ENCODE measurements at places on chromosomes 1 and 21.

DNA sequence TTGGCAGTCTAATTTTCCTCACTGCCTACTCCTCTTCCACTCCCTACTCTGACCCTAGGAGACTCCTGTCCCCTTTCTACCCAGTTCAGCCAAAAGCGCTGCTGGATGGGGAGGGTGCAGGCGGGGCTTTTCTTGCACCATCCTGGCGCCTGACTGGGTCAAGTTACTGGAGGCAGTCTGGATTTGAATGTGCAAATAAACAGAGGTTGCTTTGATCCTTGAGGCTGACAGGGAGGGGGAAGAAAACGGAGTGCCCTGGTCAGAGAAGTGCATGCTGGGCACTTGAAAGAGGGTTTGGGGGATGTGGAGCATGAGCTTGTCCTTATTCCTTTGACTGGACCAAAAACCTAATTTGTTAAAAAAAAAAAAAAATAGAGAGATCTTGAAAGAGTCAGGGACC is 76.8 kb upstream of the SOX13 start:
- no peak for DNase-seq

GRCh38 chr1:55313903-55314302 is 98.7 kb upstream of the USP24 start:
- no peak for DNase-seq

- DNase-seq: peak; percentile 46
Observed at GRCh38 chr1:7948960-7949359, 8.3 kb upstream of the TNFRSF9 start.

- no peak for DNase-seq
Observed at GRCh38 chr1:95733031-95733430, 499.0 kb downstream of the RWDD3 start.

- no peak for DNase-seq
Observed at GRCh38 chr1:44610527-44611148, 63.6 kb downstream of the TMEM53 start.

DNA sequence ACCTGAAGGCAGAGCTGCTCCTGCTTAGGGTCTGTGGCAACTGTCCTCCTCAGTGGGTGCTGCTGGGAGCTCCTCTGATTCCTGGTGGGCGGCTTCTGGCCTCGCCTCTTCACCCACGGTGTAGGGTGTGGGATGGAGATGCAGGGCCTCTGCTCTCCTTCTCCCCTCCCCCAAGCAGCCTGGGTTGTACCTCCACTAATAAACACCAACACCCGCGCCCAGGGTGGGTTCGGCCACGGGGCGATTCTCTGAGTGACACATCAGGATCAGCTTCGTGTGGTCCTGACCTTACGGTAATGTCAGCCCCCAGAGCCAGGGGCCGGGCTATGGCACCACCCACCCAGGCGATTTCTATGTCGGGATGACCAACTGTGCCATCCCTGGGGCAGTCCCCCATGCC is 23.7 kb downstream of the KRTAP10-1 start:
- DNase-seq: no peak

DNA sequence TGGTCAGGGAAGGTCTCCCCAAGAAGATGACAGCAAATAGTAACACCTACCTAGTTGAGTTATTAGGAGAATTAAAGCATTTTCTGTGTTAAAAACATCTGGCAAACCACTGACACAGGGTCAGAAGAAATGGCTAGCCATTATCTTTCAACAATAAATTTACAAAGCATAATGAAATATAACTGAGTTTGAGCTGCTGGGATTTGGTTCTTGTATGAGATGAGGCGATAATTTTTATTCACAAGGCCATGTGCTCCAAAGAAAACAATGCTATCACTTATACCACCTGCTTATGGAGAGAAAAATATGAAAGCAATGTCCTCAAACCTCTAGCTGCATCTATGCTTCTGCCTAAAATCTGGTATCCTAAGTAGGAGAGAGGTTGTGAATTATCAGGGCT is 202.3 kb downstream of the CRB1 start:
- DNase-seq: no peak

DNA sequence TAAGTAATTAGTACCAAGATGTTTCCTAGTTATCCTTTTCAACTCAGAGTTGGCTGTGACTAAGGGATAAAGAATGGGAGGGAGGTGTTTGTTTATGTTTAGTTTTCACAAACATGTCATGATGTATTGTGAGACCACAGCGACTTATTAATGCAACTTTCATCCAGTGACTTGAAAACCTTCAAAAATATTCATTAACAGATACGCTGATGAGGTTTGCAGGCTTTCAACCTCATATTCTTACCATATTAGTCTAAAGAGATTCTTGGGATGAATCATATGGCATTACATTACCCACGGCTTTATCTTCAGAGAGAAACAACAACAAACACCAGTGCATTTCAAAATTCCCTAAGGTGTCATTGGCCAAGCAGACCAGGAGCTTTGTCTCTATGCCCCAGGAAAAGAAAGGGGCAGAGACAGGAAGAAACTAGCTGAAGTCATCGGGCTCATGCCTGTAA is 36.4 kb downstream of the PALMD start:
- peak; percentile 69 for DNase-seq

- DNase-seq: no peak
Observed at GRCh38 chr1:183907070-183907469, 102.2 kb downstream of the RGL1 start.

GRCh38 chr1:200095057-200095577 is 67.6 kb downstream of the NR5A2 start:
- DNase-seq: no peak

DNA sequence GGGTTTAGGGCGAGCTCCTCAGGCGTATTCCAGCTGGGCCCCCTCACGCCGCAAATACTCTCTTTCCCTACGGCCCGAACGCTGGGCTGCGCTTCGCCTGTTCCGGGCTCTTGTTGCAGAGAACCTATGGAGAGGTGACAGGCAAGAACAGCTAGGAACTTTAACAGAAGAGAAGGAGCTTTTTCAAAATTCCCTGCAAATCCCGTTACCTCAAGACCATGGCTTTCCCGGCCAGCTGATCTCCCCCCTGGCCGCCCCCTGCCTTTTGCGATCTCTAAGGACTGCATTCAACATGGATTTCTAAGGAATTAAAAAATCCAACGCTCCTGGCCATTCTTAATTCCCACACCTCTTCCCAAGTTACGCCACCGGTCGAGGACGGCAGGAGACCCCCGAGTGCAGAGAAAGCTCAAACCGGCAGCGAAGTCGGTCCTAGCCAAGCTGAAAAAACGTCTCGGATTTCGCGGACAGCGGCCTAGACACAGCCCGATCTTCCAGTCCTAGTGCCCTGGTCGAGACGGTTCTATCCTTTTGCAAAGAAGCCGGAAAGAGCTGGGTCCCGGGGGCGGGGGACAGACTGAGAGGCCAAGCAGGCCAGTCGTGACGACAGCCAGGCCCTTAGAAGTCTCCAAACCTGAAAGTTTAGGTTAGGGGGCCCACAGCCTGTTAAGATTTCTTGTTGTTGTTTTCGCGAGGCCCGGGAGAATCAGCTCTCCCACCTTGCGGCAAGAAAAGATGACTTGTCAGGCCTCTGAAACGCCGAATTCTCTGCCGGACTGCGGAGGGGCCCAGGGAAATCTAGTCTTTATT is 1.1 kb upstream of the TBX15 start:
- DNase-seq: no peak

DNA sequence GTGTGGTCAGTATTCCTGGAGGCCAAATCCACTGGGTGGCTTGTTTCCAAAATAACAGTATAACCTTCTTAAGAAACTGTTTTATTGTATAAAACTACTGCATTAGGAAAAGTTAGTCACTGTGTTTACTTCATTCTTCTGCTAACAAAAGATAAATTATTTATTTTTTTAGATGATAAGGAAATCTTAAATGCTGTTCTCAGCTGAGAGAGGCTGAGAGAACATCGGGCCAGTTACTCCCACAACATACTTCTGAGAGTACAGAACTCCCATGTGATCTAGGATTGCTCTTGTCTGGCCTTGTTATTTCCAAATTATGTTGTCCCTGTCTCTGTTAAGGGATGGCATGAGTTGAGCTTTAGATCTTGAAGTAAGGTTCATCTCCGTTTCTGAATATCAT is 96.7 kb upstream of the CXADR start:
- DNase-seq: no peak

GRCh38 chr1:66927528-66927927 is 2.7 kb downstream of the MIER1 start:
- no peak for DNase-seq

DNA sequence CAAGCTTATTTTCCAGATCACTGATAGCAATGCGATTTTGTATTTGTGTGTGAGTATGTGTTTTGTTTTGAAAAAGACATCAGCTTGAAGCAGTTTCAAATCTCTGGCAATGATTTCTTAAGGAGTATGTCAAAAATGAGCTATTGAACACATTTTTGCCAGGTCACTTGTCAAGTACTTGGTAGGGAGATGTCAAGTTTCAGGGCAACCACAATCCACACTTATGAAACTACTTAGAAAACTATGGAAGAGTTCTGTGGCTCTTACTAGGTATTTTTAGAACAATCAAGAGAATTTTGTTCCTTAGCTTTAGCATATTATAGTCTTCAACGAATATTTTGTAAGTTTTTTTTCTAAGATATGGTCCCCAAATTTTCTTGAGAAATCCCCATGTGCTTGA is 318.8 kb upstream of the ZRANB2 start:
- no peak for DNase-seq

GRCh38 chr1:227824204-227824603 is 8.7 kb downstream of the PRSS38 start:
- DNase-seq: no peak

- no peak for DNase-seq
Observed at GRCh38 chr1:3968851-3969250, 68.8 kb upstream of the C1orf174 start.

- no peak for DNase-seq
Observed at GRCh38 chr1:20480951-20481617, 4.9 kb downstream of the CAMK2N1 start.

GRCh38 chr1:94709891-94710581 is 110.1 kb upstream of the SLC44A3 start:
- DNase-seq: no peak

- no peak for DNase-seq
Observed at GRCh38 chr21:42760951-42761751, 107.7 kb downstream of the PDE9A start.

GRCh38 chr1:33715195-33715811 is 148.6 kb upstream of the HMGB4 start:
- no peak for DNase-seq

DNA sequence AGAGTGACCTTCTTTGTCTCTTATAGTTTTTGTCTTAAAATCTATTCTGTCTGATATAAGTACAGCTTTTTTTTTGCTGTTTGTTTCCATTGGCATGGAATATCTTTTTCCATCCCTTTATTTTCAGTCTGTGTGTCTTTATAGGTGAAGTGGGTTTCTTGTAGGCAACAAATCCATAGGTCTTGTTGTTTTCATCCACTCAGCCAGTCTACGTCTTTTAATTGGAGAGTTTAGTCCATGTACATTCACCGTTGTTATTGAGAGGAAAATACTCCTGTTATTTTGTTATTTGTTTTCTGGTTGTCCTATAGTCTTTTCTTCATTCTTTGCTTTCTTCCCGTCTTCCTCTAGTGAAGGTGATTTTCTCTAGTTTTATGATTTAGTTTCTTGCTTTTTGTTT is 115.9 kb downstream of the IFI44 start:
- DNase-seq: no peak

GRCh38 chr1:20432891-20433290 is 53.1 kb downstream of the CAMK2N1 start:
- no peak for DNase-seq

GRCh38 chr1:1955621-1956094 is 36.6 kb upstream of the TMEM52 start:
- no peak for DNase-seq

DNA sequence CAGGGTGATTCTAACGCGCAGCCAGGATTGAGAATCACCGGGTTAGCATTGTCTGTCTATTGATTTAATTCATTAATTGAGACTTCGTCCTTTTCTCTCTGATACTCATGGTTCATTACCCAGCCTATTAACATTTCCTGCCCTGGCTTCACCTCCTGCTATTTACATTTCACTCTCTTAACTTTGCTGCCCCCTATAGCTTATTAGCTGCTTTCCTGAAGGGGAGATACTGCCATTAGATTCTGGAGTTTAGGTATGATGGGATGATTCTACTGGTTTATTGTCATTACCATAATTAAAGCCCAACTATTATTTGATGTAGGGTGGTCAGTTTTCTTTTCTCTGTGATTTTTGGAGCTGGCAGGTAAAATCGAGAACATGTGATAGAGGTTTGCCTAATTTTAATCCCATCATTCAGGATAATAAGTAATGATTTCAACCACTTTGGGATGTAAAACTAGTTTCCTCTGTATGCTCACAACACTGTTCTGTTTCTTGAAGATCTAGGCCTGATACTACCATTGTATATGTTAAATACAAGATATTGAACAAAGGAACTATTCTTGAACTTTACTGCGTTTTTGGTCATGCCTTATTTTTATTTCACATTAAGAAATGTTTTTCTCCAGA is 6.4 kb downstream of the PPP2R5A start:
- no peak for DNase-seq

Data from AG04449 (cell line).